Smooth muscle cell of the coronary artery (primary cell): ENCODE measurements at places on chromosomes 7 and 10. TPM values are rescaled to one million over a fixed set of nuclear protein-coding genes. Genes with fewer than 3 reads are reported as not detected.

The FAM237B gene
- total RNA-seq: not detected in 2 replicates

The CASP2 gene
- total RNA-seq: 6.7 and 9.7 TPM in 2 replicates

The PAPOLB gene
- 0.08 TPM in 1 of 2 replicates, not detected in the other for total RNA-seq

The NKX2-3 gene
- not detected in 2 replicates for total RNA-seq

The OR2F1 gene
- total RNA-seq: not detected in 2 replicates
